Activated T-helper 1 cell treated with anti-CD3 and anti-CD28 coated beads, Interleukin-12 subunit alpha, Interleukin-12 subunit beta, Interleukin-2, Interleukin-4 antibody, amounts not matched to agents 30 ng/mL and 10 ng/mL and 1 ng/mL, durations not matched to agents 14 hours and 24 hours and 36 hours (primary cell): ENCODE measurements at places on chromosomes 3 and 15. TPM values are rescaled to one million over a fixed set of nuclear protein-coding genes. Genes with fewer than 3 reads are reported as not detected.
A peak's percentile ranks its signal among the peaks of the same experiment; 100 is the strongest.

DNA sequence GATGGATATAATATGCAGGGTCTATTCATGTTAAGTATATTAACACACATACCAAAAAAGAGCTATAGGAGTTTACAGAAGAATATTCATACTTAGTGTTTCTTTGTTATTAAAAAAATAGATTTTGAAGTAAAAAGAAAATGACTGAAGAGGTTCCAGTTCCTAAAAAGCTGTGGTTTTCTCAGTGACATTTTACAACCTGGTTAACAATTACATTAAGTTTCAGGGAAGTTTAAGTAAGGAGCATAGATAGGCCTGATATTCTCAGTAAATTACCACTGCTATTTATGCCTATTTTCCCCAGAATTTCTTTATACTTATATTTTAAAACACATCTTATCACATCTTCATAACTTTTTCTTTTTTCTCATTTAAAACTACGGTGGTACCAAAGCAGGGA, 43.6 kb upstream of the SPTSSB start:
- no peak for DNase-seq

DNA sequence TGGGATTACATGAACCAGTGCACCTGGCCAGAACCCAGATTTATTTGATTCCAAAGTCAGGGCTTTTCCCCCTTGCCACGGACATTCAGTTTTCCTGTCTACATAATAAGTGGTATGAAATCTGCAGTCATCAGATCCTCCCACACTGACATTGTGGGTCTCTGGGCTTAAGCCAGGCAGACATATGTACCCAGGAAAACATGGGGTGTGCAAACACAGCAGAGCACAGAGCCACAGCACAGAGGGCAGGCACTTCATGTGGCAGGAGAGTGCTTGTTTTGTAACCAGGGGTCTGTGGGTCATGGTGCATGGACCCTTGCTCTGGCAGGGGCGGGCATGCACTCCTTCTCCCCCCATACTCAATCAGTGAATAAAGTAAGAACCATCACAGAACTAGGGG, 6.1 kb upstream of the ABTB1 start:
- no peak for DNase-seq

- DNase-seq, result no peak
Measured at GRCh38 chr15:67033012-67033411, 32.4 kb upstream of the SMAD3 start.

GRCh38 chr3:156474560-156475389, 80.1 kb downstream of the SSR3 start:
- no peak for DNase-seq

GRCh38 chr3:47010910-47011309, 31.4 kb downstream of the NBEAL2 start:
- no peak for DNase-seq

DNA sequence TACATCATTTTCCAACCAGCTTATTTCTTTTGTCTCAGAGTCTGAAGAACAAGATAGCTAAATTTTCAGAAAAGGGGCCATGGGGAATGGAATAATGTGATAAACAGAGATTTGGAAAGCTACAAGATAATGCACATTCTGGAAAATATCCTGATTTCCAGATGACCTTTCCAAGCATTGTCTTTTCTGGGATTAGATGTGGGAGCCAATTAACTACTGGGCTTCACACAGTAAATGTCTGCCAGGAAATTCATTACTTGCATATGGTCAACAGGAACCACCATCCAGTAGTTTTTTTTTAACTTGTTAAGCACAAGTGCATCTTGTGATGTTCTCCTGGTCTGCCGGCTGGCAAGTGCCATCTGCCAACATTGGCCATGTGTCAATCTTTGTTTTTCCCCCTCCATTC, 131.1 kb upstream of the BFSP2 start:
- no peak for DNase-seq

- DNase-seq, result no peak
Measured at GRCh38 chr3:107985496-107985895, 105.3 kb downstream of the CD47 start.

DNA sequence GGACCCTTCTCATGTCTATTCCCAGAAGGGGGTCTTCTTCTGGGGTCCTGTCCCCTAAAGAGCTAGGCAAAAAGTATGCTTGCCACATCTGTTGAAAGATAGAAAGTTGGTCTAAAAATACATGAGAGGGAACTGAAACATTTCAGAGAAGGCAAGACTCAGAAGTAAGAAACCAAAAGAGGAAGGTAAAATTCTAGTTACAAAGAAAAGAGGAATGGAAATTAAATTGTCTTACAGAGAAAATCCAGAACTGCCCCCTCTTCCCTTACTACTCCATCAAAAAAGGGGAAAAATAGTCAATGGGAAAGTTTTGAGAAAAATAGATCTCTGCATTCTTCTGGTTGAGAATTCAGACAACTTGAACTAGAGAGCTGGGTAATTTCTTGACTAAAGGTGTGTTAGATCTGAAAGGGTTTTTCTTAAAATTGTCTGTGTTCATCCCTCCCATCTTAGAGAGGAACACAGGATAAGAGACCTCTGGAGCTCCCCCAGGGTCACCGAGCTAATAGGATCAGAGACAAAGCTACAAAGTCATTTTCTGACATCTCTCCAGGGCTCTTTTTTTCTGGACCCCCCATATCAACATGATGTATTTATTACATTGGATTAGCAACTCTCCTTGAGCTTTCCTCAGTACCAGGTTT, 32.3 kb upstream of the CCR2 start:
- DNase-seq, result no peak

- DNase-seq, result no peak
Measured at GRCh38 chr15:83904107-83905040, 250.5 kb downstream of the ADAMTSL3 start.

DNA sequence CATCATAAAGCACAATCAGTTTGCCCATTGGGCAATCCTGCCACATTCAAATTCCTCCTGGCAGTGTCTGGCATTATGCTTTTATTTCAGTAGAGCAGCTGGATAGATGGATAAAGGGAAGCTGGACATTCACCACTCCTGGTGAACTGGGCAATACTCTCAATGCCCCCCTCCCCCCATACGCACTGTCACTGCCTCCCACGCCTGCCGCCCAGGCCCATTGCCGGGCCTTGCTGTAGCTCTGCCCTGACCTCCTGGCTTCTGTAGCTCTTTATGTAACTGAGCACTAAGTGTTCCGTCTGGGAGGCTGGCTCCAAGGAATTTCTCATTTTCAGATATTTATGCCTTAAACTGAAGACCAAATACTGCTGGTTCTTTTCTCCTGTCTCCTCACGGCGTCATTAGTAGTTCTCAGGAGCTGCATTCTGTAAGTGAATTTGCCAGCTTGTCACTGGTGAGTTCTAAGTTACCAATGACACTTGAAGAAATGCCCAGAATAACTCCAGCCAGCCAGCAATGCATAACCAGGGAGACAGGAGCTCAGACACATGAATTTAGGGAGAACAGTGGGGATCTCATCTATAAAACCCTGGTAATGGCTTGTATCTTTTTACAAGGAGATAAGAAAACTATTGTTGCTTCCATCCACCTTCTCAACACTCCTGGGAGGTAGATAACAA, 25.5 kb upstream of the RASGRF1 start:
- DNase-seq, result no peak

DNA sequence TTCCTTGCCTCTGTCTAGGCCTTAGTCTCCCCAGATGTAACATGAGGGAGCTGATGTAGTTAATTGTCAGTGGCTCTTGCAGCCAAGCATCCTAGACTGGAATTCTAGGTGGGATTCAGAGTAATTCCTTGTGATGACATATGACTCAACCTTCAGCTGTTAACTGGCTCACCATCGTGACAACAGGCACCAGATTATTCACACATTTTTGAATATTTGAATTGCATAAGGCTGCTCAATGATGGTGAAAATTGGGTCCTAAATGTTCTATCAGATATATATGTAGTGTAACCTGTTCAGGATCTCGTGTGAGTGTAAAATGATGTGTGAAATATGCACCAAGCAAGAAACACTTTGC, 405.1 kb downstream of the LPP start:
- no peak for DNase-seq

GRCh38 chr15:69389426-69389825, 24.7 kb upstream of the KIF23 start:
- no peak for DNase-seq

- no peak for DNase-seq
Measured at GRCh38 chr3:50364573-50365079, 5.3 kb upstream of the TMEM115 start.

DNA sequence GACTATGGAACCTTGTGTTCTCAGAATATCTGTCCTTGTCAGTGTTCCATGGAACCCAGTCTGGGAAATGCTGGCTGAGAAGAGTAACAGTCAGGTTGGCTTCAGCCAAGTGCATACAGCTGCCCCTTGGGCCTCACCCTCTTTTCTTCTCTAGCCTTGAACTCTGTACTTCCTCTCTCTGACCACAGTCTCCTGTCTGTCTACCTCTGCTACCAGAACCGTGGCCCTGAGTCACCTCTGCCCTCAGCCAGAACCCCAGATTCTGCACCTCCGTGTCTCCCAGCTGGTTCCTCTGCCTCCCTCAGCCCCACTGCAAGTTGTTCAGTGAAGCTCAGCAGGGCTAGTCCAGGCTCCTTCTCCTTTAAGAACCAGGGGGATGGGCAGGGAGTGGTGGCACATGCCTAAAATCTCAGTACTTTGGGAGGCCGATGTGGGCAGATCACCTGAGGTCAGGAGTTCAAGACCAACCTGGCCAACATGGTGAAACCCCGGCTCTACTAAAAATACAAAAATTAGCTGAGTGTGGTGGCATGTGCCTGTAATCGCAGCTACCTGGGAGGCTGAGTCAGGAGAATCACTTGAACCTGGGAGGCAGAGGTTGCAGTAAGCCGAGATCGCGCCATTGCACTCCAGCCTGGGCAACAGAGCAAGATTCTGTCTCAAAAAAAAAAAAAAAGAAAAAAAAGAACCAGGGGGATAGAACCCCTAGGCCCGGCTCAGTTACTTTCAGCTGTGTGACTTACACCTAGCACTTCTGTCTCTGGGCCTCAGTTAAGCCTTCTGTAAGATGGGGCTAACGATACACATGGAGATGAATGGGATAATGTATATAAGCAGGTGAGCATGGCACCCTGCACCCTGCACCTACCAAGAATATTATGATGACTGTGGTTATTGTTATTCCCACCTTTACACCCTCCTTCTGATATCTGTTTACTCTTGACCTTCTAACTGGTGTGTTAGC, 24.3 kb upstream of the TATDN2 start:
- peak; percentile 50 for DNase-seq

GRCh38 chr15:67120009-67120838, 54.8 kb downstream of the SMAD3 start:
- DNase-seq, result no peak

GRCh38 chr15:51841406-51842040, 12.1 kb downstream of the TMOD3 start:
- DNase-seq, result no peak

SUSD5 gene
- total RNA-seq, result not detected in 2 replicates

AADACL2 gene
- not detected in 2 replicates for total RNA-seq

CHRNA3 gene
- total RNA-seq, result not detected in 2 replicates

BUB1B gene
- 71.0 and 76.1 TPM in 2 replicates for total RNA-seq

PEAK1 gene
- total RNA-seq, result 24.3 and 27.0 TPM in 2 replicates

RNF168 gene
- 32.1 and 32.8 TPM in 2 replicates for total RNA-seq
